ENCODE measurements at places on chromosomes 2 and 18. TPM values are rescaled to one million over a fixed set of nuclear protein-coding genes. Genes with fewer than 3 reads are reported as not detected.

- DNase-seq, result peak; percentile 29
These were observed 43.7 kb downstream of the HDLBP start for GRCh38 chr2:241271706-241272302.

DNA sequence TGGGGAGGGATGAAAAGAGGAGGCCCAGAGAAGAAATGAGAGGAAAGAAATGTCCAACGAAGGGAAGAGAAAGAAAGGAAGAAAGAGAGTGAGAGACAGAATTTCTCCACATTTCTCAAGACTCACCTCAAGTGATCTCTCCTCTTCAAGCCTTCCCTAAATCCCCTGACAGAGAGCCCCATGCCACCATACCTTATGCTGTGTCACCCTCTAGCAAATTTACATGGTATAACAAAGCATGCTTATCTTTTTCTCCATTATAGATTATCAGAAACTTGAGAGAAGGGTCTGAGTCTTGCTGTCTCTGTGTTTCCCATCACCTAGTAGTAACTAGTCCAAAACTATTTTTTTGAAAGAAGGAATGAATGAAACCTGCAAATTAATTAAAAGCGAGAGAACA, 1208.4 kb downstream of the DPP10 start:
- DNase-seq, result no peak

- no peak for DNase-seq
These were observed 18.2 kb downstream of the IWS1 start for GRCh38 chr2:127508023-127508630.

Gene MEP1B
- not detected for total RNA-seq

Gene DAW1
- total RNA-seq, result 0.58 TPM
